ENCODE measurements at places on chromosomes 16 and 17.

GRCh38 chr16:53545433-53545832 is 42.4 kb upstream of the AKTIP start:
- DNase-seq, result no peak

DNA sequence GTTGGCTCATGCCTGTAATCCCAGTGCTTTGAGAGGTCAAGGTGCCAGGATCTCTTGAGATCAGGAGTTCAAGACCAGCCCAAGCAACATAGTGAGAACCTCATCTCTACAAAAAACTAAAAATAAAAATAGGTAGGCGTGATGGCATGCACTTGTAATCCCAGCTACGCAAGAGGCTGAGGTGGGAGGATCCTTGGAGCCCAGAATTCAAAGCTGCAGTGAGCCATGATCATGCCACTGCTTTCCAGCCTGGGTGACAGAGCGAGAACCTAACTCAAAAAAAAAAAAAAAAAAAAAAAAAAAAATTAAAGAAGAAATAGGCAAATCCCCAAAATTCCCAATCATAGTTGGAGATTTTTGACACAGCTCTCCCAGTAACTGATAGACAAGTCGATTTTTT is 32.2 kb upstream of the SRCIN1 start:
- DNase-seq, result no peak

DNA sequence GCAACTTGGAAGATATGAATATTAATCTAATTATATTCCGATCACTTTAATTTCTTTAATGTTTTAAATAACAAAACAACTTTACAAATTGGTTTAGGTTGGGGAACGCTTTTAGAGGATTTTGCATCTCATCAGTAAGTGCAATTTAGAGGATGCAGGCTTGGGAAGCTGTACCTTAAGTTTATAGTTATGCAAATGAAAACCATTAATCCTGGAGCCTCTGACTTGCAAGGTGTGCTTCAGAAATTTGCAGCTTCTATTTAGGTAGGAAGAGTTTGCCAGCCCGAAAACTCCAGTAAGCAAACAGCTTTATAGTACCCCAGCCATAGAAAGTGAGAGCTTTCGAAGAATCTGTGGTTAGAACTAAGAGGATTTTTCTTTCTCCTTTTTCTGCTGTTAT is 547.0 kb downstream of the MAF start:
- no peak for DNase-seq

DNA sequence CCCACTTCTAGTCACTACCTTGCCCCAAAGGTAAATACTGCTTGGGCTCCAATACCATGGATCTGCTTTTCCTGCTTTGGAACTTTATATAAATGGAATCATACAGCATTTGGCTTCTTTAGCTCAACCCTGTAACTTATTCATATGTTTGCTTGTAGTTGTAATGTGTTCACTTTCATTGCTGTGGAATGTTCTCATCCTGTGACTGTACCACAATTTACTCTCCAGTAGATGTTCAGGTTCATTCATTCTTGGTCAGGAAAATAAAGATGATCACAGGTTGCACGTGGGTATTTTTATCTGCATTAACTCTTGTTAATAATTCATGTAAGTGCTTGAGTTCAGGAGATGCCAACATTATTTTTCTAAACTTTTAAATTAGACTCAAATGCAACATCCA is 6.7 kb upstream of the BEAN1 start:
- no peak for DNase-seq

DNA sequence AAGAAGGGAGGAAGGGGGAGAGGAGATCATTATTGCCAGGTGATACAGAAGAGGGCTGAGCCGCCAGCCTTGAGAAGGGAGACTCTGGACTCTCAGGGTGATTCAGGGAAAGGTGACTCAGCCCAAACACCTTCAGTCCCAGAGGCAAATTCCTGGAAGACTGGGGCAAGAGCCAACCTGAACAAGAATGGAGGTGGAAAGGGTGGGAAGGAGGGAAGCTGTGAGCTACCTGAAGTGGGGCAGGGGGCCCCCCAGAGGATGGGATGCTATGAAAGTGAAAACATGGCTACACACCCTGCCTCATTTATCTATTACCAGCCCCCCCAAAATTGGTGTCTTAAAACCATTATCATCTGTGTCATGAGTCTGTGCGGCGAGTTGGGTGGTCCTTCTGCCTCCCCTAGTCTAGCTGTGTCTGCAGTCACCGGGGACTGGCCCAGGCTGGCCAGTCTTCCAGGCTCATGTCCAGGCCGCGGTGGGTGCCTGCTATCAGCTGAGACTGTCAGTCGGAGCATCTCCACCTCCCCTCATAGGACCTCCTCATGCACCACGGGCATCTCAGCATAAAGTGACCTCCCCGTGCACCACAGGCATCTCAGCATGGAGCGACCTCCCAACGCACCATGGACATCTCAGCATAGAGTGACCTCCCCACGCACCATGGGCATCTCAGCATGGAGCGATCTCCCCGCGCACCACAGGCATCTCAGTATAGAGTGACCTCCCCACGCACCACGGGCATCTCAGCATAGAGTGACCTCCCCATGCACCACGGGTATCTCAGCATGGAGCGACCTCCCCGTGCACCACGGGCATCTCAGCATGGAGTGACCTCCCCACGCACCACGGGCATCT is 3.2 kb upstream of the SLC47A2 start:
- DNase-seq, result no peak

- no peak for DNase-seq
These were observed 996 bp downstream of the TNFSF13 start for GRCh38 chr17:7559320-7560171.

DNA sequence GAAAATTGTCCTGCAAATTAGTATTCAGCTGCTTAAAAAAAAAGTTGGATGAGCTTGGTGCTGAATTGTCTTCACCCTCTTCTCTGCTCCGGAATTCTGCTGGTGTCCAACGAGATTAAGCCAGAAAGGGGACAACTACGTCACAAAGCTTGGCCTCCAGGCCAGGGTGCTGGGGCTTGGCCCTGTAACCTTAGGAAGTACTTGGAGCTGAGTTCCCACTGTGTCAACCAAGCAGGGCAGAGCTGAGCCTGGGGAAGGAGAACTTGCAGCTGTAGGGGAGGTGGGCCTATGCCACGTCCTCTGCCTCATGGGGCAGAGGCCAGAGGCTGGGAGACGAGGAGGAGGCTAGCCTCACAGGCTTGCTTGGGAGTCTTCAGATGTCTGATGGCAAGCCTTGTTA is 71.2 kb downstream of the CLEC16A start:
- no peak for DNase-seq

GRCh38 chr16:89237733-89238132 is 20.2 kb downstream of the ZNF778 start:
- DNase-seq, result no peak

DNA sequence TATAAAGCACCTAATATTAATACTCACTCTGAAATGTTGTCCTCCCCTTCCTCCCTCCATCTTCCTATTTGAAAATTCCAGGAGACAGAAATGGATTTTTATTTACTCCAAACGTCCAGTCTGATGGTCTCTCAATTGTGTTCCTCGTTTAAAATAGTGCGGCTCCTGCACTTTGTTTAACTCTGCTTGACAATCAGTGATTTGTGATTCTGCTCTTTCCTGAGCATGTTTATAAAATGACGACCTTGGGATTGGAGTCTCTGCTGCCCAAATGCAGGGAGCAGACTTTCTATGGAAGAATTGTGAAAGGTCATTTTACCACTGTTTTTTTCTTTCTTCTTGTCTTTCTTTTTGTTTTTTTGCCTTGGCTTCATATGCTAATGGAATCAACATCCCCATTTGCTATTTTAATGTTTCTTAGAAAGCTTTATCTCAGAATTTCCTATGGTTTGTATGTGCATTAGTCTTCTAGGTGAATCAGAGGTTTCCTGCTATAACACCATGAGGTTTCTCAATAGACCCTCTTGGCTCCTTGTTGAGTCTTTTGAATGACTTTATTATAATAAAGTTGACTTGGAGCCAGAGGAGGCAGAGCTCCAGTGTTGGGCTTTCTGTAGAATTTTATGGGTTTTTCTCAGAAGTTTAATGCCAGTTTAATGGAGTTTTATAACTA is 376.5 kb downstream of the CDH11 start:
- no peak for DNase-seq

GRCh38 chr17:31431852-31432658 is 40.6 kb downstream of the RAB11FIP4 start:
- DNase-seq, result no peak

- DNase-seq, result no peak
These were observed 11.2 kb upstream of the CORO6 start for GRCh38 chr17:29633886-29634285.

- DNase-seq, result no peak
These were observed 91.4 kb downstream of the C16orf78 start for GRCh38 chr16:49464877-49465504.

DNA sequence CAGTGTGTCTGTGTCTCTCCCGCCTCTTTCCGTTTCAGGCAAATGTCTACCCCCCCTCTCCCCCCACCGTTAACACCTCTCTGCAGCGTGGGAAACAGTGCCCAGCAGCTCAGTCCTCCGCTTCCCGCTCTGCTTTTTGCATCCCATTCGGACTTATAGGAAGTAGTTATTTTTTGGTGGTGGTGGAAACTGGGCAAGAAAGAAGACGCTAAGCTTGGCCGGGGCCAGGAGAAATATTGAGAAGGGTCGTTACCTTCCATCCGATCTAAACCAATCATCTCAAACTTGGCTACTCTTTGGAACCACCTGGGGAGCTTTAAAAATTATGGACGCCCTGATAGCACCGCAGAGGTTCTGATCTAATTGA is 499 bp upstream of the HLF start:
- no peak for DNase-seq

DNA sequence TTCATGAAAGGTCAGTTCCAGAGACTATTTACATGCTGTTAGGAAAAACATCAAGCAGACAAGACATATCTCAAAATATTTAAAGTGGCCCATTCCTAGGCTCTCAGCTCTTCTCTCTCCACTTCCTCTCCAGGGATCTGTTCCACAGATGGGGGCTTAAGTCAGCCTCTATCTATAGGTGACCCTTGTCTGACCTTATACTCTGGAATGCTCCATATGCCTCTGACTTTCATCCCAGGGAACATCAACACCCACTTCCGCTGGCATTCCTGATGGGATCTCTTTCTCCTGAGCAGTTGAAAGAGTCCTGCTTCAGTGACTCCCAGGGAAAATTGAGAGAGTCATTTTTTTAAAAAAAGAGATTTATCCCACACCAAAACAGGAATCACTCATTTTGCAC is 11.5 kb upstream of the WIPI1 start:
- peak; percentile 12 for DNase-seq

GRCh38 chr16:70576431-70577255 is 53.0 kb downstream of the SF3B3 start:
- DNase-seq, result peak; percentile 58

DNA sequence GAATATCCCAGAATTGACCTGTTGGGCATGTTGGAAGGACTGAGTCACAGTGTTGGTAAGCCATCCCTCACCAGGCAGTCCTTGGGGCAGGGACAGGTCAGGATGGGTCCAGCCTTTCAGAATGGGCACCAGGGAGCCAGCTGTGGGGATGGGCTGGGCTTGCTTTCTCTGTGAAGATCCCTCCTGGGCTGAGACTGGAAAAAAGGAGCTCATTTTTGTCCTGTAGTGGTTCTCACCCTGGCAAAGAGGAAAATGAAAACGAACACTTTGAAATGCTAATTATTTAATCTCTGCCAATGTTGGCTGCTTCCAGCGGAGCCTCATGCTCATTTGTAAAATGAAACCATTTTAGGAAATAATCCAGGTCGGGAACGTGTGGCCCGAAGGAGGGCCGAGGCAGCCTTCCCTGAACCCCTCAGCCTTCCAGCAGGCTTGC is 237.5 kb upstream of the SALL1 start:
- DNase-seq, result no peak

- DNase-seq, result no peak
These were observed 1.2 kb downstream of the PCGF2 start for GRCh38 chr17:38746849-38747462.

GRCh38 chr16:30953511-30954124 is 3.9 kb upstream of the SETD1A start:
- peak; percentile 57 for DNase-seq

GRCh38 chr17:30476726-30477082 is 504 bp upstream of the GOSR1 start:
- DNase-seq, result no peak

GRCh38 chr17:17152385-17152784 is 53.7 kb downstream of the PLD6 start:
- DNase-seq, result no peak

- DNase-seq, result no peak
These were observed 3.2 kb downstream of the FBXO31 start for GRCh38 chr16:87380403-87380802.

GRCh38 chr17:41098481-41098880 is 539 bp upstream of the KRTAP4-8 start:
- DNase-seq, result no peak

GRCh38 chr17:45809499-45809898 is 25.4 kb downstream of the CRHR1 start:
- DNase-seq, result no peak

DNA sequence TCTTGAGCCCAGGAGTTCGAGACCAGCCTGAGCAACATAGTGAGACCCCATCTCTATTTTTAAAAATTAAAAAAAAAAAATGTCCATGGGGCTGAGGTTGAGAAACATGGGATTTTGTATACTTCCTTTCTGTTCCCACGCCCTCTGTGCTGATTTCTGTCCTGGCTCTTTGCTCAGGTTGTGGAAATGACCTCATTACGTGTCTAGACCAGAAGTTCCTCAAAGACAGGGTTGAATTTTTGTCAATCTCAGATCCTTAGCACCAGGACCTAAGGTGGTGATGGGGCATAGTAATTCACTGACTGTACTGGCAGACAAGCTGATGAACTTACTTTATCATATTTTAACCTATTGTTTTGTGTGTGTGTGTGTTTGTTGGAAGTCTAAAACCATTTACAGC is 11.2 kb upstream of the HNF1B start:
- DNase-seq, result no peak

- no peak for DNase-seq
These were observed 61.4 kb downstream of the NXN start for GRCh38 chr17:917941-918740.

GRCh38 chr17:54901230-54901822 is 674 bp downstream of the TOM1L1 start:
- DNase-seq, result peak; percentile 19

GRCh38 chr17:57264250-57264649 is 7.9 kb downstream of the MSI2 start:
- DNase-seq, result no peak

DNA sequence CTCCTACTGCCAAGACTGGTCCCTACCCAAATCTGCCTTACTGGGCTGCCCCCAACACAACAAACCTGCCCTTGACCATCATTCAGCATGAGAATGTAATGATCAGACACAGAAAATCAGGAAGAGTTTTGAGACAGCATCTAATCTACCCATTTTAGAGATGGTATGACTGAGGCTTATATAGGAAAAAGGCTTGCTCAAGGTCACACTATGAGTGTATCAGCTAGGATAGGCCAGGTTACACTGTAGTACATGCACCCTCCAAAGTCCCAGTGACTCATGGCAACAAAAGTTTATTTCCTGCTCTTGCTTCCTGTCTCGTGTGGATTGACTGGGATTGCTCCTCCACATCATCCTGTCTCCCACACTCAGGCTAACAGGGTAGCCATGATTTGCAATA is 27.9 kb downstream of the NLRC5 start:
- DNase-seq, result no peak

Measured in umbilical cord (tissue), 2 donors.